CD4-positive, alpha-beta T cell treated with Interleukin-15 for 4 hours (primary cell): ENCODE measurements at places on chromosomes 12 and 14.
A peak's percentile ranks its signal among the peaks of the same experiment; 100 is the strongest.

- DNase-seq = no peak
Measured at GRCh38 chr12:116186482-116187150, 90.9 kb downstream of the MED13L start.

GRCh38 chr14:103740991-103741689, 25.5 kb downstream of the ZFYVE21 start:
- DNase-seq = no peak

DNA sequence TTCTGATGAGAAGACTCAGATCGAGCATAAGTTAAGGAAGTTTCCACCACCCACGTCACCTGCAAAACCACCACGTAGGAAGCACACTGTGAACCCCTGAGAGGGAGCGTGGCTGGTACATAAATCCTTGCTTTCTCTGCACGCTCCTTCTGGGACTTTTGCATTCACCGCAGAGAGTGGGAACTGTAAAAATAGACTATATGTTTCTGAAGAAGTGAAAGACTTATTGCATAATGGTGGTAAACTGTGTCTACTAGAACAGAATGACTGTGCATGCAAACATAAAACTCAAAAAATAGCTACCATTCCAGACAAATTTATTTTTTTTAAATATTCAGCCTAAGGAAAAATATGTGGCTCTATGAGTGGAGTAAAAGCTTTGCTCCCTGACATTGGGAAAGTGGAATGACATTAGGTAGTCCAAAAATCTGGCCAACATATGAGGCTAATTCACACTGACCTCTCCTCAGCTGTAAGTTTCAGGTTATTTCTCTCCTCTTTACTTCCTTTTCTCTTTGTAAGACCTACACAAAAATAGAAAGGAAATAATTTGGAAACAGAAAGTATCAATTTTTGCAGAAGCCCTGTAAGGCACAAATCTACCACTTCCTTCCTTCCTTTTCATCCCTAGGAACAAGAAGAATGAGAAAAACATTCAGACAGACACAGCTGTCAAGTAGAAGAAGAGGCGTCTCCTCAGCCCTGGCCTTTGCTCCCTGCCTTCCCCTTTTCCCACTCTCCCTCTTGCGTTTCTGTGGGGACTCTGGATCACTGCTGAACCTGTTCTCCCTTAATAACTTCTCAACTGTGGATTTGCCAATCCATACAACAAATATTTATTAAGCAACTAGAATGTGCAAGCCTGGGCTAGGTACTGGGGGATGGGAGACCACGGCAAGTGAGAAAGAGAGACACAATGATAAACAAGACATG, 264.3 kb upstream of the FOXN3 start:
- peak; percentile 20 for DNase-seq

DNA sequence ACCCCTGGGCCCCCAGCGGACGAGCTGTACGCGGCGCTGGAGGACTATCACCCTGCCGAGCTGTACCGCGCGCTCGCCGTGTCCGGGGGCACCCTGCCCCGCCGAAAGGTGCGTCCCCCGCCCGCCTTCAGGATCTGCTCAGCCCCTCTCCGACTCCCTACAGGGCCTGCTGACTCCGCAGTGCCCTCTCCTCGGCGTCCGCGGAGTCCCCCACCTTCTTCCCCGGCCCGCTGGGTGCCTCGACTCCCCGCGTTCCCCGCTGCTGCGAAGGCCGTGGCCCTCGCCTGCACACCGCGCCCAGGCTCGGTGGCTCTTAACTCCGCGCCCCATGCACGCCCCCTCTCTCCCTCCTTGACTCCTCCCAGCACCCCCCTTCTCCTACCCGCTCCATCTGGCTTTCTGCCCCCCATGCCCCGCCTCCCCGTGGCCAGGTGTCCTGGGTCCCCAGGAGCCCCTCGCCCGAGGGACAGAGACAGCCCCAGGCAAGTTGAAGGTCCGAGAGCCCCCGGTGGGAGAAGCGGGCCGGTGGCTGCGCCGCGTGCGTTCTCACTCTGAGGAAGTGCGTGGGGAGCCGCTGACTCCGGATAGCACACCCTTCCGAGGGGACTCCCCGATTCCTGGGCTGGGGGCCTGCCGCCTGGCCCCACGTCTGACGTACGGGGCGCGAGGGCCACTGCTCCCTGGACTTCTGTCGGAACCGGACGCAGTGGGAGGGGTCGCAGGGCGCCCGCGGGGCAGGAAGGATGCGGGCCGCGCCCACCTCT, 594 bp downstream of the TAMALIN start:
- peak; percentile 30 for DNase-seq

DNA sequence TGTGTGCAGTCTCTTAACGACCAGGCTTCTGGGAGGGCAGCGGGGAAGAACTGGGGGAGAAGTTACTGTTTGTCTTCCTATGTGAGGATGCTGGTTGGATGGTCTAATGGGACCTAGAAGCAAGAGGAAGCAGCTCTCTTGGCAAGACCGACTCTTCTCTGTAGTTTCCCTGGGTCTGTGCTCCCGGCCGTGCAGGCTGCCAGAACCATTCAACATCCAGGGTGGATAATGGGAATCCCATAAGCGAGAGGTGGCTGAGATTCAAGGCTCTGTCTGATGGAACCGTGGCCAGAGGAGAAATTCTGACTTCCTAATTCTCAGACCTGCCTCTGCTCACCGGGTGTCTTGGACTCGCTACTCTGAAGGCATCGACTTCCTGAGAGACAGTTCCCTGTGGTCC, 561.0 kb upstream of the TBX3 start:
- DNase-seq = no peak

- DNase-seq = no peak
Measured at GRCh38 chr12:120438495-120439198, 734 bp downstream of the COX6A1 start.

GRCh38 chr12:26360062-26360461, 164.7 kb downstream of the SSPN start:
- DNase-seq = no peak

DNA sequence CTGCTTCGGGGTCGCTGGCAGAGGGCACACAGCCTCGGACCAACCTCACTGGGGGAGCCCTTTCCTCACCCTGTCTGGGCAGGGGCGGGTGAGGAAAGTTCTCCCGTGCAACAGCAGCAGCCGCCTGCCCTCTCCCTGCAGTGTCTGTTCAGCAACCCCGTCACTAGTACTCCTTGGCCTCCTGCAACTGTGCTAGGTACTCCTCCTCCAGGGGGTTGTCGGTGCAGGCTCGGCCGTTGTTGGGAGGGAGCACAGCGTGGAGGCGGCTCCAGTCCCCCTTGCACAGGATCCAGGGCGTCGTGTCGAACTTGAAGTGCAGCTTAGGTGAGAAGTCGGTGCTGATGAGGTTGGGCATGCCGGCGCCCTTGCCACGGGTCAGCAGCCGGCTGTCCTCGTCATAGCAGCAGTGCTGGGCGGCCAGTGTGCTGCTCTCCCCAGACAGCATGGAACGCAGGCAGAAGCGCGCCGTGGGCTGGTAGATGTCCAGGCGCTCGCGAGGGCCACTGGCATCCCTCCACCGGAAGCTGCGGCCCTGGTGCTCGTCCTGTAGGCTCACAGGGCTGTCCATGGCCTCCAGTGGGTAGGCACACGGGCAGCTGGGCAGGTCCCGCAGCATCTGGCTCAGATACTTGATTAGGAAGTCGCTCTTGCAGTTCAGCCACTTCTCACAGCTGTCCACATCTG, 17.7 kb downstream of the AHSA1 start:
- no peak for DNase-seq

GRCh38 chr12:27771481-27772327, 8.3 kb upstream of the KLHL42 start:
- DNase-seq = no peak

GRCh38 chr12:25828188-25828587, 130.3 kb upstream of the RASSF8 start:
- DNase-seq = no peak

DNA sequence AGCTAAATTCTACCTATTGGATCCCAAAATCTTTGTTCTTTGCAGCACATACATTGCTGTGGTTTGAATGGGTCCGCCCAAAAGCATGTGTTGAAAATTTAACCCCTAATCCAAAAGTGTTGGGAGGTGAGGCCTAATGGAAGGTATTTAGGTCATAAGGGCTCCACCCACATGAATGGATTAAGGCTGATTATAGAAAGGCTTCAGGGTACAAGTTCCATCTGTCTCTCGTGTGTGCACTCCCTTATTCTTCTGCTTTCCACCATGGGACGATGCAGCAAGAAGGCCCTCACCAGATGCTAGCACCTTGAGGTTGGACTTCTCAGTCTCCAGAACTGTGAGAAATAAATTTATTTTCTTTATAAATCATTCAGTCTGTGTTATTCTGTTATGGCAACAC, 190.9 kb downstream of the SOX5 start:
- DNase-seq = no peak
